ENCODE measurements at places on chromosomes 7 and 10.

GRCh38 chr10:36531621-36532020 lies 593.8 kb upstream of the ANKRD30A start:
- DNase-seq = no peak

DNA sequence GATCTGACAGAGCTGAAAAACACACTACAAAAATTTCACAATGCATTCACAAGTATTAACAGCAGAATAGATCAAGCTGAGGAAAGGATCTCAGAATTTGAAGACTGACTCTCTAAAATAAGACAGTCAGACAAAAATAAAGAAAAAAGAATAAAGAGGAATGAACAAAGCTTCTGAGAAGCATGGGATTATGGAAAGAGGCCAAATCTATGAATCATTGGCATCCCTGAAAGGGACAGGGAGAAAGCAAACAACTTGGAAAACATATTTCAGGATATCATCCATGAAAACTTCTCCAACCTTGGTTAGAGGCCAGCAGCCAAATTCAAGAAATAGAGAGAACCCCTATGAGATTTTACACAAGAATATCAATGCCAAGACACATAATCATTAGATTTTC lies 804.8 kb upstream of the IGFBP3 start:
- DNase-seq = no peak

GRCh38 chr10:76399226-76399625 lies 967.8 kb downstream of the LRMDA start:
- DNase-seq = no peak

DNA sequence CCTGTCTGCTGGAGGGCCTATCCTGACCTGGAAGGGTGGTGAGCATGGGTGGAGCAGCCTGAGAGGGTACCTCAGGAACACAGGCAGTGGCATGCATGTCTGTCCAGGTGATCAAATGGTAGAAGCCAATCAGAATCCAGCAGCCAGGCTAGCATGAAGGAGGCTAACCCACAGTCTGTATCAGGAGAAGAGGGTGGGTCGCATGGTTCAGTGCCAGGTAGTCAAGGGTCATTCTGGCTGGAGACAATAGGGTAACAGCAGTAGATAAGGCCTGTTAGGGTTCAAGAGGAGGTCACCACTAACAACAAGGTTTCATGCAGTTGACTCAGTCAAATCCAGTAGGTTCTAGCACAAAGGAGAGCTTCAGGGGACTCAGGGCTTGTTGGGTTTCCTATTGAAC lies 10.4 kb downstream of the ALDH18A1 start:
- no peak for DNase-seq

- no peak for DNase-seq
These were observed 281 bp upstream of the EXOC6 start for GRCh38 chr10:92848037-92848440.

DNA sequence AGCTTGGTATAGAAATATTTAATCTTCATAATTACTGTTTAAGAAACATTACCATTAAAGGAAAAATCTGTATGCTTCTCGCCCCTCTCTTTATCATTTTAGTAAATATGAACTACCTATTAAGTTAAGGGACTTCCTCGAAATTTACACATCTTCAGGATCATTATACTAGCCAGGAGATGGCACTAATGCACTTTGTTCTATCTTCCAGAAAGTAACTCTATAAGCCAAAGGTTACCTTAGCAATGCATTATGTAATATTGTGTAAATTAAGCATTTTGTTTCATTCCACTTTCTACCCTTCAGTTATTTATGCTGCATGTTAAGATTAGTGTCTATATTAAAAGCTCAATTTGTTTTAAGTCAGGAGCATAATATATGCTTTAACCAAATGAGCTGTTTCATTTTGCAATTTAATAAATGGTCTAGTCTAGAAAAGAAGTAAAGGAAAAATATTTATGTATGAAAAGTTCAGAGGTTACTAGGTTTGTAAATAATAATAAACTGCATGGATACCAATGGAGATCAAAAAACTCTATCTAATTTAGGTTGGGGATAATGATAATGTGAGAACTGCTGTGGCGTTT lies 128.5 kb downstream of the ANKRD7 start:
- DNase-seq = no peak

GRCh38 chr10:58734116-58734515 lies 221.4 kb downstream of the BICC1 start:
- DNase-seq = no peak

DNA sequence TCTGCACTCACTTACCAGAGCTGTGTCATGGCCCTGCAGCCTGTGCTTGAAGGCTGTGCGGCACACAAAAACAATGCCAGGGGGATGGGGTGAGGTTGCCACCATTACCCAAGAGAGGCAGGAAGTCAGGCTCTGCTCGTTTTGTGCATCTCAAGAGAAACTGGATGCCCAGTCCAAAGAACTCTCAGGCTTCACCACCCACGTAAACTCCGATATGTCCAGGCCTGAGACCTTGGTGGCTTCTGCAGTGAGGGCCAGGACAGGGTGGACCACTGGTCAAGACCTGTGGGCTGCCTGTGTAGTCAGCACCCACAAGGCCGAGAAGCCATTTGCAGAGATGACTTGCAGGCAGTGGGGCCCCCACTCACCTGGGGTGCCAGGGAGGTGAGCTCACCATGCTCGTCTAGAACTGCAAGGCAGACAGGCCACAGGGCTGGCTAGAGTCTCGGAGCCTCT lies 54.7 kb upstream of the EBF3 start:
- DNase-seq = no peak

DNA sequence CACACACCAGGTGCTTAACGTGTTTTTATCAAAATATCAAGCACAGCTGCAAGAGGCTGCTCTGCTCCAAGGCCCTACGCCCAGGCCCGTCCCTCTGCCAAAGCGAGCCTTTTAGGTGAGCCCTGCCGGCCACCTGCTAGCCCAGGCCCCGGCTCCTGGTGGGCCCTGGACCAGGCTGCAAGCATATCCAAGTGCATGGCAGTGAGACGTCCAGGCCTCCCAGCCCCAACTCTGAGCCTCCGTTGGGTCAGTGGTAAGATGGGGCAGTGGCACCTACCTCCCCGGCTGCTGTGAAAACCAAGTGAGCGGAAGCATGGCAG lies 136.2 kb downstream of the LHPP start:
- DNase-seq = no peak

DNA sequence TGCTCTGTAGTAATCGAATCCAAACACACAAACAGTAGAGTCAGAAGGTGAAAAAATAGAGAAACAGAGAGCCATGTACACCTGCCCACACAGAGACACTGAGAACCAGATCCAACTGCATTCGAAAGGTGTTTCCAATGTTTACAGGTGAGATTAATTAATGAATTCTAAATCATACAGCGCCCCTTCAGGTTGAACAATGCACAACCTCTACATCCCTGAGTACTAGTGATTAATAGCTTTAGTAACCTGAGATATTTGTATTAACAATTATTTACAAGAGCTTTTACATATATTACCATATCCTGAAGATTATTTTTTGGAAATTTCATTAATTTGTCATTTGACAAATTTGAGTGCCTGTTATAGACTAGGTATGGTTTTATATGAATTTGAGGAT lies 7.6 kb upstream of the MRC1 start:
- DNase-seq = no peak

DNA sequence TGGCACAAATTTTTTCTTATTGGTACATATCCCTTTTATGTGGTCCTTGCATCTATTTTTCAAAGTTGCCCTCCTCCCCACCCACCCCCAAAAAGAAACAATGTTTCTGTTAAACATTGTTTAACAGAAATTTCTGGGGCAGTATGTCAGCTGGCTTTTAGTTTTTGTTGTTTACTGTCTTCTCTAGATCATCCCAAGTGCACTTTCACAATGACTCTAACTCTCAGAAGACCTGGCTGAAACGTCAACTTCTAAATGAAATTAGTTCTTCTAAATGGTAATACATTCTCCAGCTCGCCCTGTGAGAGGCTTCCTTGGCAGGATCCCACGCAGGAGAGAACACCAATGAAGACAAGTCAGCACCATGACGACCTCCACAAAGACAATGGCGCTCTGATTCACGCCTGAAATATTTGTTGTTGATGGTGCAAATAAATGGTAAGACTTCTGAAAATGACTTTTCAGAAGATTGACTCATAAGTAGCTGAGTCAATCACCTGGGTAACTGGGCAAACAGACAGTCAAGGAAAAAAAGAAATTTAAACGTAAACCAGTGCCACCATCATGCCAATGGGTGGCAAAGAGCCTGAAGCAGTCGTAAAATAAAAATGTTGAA lies 293.7 kb downstream of the FZD1 start:
- DNase-seq = no peak

- no peak for DNase-seq
These were observed 7.8 kb upstream of the SCD start for GRCh38 chr10:100339236-100339635.

GRCh38 chr10:33265621-33266020 lies 68.8 kb downstream of the NRP1 start:
- peak; percentile 37 for DNase-seq

DNA sequence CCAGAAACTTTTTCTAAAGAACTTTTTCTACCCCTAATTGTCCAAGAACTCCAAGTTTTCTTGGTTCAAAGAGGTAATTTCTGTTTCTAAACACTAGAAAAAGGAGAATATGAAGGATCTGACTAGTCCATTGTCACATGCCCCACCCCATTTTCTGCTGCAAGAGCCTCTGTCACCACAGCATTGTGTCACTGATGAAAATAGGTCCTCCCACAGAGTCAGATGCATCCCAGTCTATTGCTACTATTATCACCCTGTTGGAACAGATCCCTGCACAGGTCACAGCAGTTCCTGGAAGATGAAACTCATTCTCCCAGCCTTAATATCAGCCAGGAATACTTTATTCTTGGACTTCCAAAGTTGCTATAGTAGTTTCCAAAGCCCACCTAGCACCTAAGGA lies 7.5 kb upstream of the CFTR start:
- DNase-seq = no peak

GRCh38 chr7:101273206-101273605 lies 28.3 kb upstream of the FIS1 start:
- no peak for DNase-seq

DNA sequence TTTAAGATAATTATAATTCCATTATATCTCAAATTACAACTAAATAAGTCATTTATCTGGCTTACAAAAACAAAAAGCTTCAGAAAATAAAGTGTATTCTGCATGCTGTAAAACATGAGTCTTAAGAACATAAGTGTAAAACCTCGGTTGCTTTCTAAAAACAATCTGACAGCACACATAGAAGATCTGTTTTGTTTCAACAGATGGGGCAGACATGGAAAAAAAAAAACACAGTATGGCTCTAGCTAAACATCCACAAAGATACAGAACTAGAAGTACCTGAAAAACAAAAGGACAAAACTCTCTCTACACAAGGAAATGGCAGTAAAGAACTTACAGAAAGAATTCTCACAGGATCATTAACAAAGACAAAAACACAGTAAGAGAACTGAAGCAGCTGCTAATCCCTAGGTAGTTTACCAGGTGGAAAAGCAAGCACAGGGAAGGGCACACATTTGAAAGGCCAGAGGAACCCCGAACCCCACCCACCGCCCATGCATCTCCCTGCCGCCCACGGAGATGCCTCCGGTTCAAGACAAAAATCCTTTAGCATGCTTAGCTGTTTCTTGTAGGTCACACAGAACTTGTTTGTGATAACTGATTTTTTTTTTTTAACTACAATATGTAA lies 42.5 kb downstream of the DLD start:
- no peak for DNase-seq

GRCh38 chr7:143269251-143269650 lies 6.0 kb downstream of the GSTK1 start:
- DNase-seq = no peak

DNA sequence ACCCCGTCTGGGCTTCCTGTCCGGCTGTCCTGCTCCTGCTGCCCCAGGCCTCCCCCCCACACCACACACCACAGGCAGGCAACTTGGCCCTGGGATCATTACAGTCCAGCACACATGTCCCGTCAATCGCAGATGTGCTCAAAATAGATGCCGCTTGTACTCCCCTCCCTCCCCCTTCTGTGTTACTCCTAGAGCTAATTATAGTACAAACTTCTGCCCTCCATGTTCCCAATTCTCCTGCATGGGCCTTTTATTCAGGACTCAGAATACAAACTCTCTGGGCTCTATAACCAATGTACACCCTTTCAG lies at the start of gene SYNPO2L:
Gene SYNPO2L, minus strand, starts transcription at position 40 of the 309 bp plus-strand sequence. CDS start 107 bp downstream, outside the sequence.
- no peak for DNase-seq

DNA sequence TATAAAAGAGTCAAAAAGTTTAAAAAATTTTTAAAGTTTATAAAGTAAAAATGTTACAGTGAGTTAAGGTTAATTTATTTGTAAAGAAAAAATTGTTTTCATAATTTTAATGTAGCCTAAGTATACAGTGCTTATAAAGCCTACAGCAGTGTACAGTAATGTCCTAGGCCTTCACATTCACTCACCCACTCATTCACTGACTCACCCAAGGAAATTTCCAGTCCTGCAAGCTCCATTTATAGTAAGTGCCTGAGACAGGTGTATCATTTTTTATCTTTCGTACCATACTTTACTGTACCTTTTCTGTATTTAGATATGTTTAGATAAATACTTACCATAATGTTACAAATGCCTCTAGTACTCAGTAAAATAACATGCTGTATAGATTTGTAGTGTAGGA lies 269.7 kb upstream of the PHF14 start:
- DNase-seq = no peak

DNA sequence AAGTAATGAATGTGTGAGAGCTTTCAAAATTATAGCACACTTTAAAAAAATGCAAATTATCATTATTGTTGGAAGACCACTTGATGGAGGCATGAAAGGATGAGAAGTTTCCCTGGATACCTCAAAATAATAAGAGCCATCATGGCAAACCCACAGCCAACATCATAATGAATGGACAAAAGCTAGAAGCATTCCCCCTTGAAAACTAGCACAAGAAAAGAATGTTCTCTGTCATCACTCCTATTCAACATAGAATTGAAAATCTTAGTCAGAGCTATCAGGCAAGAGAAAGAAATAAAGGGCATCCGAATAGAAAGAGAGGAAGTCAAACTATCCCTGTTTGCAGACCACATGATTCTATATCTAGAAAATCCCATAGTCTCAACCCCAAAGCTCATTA lies 887.2 kb upstream of the LRRTM3 start:
- no peak for DNase-seq

DNA sequence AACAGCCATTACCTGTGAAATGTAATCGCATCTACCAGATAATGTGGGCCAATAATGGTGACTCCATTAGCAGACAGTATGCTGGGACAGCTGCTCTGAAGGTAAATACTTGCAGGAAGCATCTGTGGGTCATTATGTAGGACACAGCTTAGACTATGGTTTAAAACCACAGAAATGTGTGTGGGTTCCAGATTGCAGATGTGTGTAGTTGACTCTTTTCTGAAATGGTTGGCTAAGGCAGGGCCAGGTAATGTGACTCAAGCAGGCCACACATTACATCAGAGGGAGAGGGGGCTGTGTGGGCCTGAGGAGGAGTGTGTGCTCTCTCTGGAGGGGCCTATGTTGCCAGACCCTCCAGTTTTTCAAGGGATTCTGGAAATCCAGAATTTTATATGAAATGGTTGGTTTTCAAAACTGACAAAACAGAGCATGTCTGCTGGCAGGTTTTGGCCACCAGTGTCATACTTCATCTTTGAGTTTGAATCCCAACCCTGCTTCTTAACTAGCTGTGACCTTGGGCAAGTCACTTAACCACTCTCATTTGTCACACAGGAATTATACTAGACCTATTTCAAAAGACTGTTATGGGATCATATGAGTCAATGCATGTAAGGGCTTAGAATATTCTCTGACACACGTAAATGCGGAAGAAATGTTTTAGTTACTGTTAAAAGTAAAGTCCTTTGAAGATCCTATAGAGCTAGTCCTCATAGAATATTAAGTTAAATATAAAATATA lies 64.5 kb downstream of the MCMBP start:
- no peak for DNase-seq

Measured in activated T-cell treated with anti-CD3 and anti-CD28 coated beads for 24 hours (primary cell).